ENCODE measurements at places on chromosomes 7 and 10.

GRCh38 chr10:112120491-112120890 lies 63.1 kb downstream of the GPAM start:
- DNase-seq, result no peak

GRCh38 chr10:99685597-99685967 lies 26.3 kb downstream of the ENTPD7 start:
- DNase-seq, result no peak

- no peak for DNase-seq
Observed at GRCh38 chr10:25692761-25693160, 241.3 kb upstream of the MYO3A start.

- DNase-seq, result no peak
Observed at GRCh38 chr7:78794101-78794500, 659.4 kb downstream of the MAGI2 start.

- DNase-seq, result no peak
Observed at GRCh38 chr10:22992075-22992474, 64.2 kb downstream of the ARMC3 start.

GRCh38 chr10:132866601-132867381 lies 75.6 kb downstream of the CFAP46 start:
- no peak for DNase-seq

All from AG09309 (cell line).